ENCODE measurements at places on chromosomes 12 and 14.

- H3K4me3 ChIP-seq, result no peak overlapping the region
- no peaks in the 10 kb centered on the region for H3K36me3 ChIP-seq
- H3K27ac ChIP-seq, result no peak overlapping the region
- no peaks in the 10 kb centered on the region for H3K27me3 ChIP-seq
- no peak for DNase-seq
Observed at GRCh38 chr12:100919116-100919515, 124.5 kb downstream of the ANO4 start.

GRCh38 chr12:117321572-117321971, 39.9 kb downstream of the NOS1 start:
- H3K4me1 ChIP-seq, result no peaks in the 10 kb centered on the region
- no peaks in the 10 kb centered on the region for H3K27me3 ChIP-seq
- DNase-seq, result no peak
- H3K4me3 ChIP-seq, result no peak overlapping the region

GRCh38 chr12:67082221-67082620, 186.9 kb upstream of the CAND1 start:
- H3K27me3 ChIP-seq, result no peaks in the 10 kb centered on the region
- no peak overlapping the region for H3K27ac ChIP-seq
- no peak for DNase-seq
- H3K36me3 ChIP-seq, result no peaks in the 10 kb centered on the region
- H3K4me3 ChIP-seq, result no peak overlapping the region
- H3K4me1 ChIP-seq, result no peaks in the 10 kb centered on the region

- no peak overlapping the region for H3K27ac ChIP-seq
- no peaks in the 10 kb centered on the region for H3K27me3 ChIP-seq
- H3K36me3 ChIP-seq, result no peaks in the 10 kb centered on the region
- DNase-seq, result peak; percentile 88
Observed at GRCh38 chr14:63848890-63849289, 3.9 kb upstream of the SYNE2 start.

GRCh38 chr14:87175175-87175574, 817.8 kb downstream of the GALC start:
- no peaks in the 10 kb centered on the region for H3K4me1 ChIP-seq
- no peaks in the 10 kb centered on the region for H3K36me3 ChIP-seq

GRCh38 chr12:4909734-4910501, at the start of gene KCNA1:
KCNA1 (plus strand) TSS chr12:4909905; CDS start chr12:4911379, 1,474 bp downstream.
- H3K27ac ChIP-seq, result no peak within 1 kb of the TSS
- DNase-seq, result no peak
- H3K36me3 ChIP-seq, result no peaks in the 10 kb centered on the region
- no peak within 1 kb of the TSS for H3K4me3 ChIP-seq
- peaks cover 42% of the 10 kb centered on the region for H3K27me3 ChIP-seq

DNA sequence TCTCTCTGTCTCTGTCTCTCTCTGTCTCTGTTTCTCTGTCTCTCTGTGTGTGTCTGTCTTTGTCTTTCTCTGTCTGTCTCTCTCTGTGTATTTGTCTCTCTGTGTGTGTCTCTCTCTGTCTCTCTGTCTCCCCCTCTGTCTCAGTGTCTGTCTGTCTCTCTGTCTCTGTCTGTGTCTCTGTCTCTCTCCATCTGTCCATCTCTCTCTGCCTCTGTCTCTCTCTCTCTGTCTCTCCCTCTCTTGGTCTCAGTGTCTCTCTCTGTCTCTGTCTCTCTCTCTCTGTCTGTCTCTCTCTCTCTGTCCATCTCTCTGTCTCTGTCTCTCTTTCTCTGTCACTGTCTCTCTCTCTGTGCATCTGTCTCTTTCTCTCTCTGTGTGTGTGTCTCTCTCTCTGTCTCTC, 143.8 kb upstream of the GARIN2 start:
- H3K27ac ChIP-seq, result no peak overlapping the region
- H3K4me1 ChIP-seq, result no peaks in the 10 kb centered on the region
- H3K36me3 ChIP-seq, result no peaks in the 10 kb centered on the region
- H3K4me3 ChIP-seq, result no peak overlapping the region
- no peak for DNase-seq
- H3K27me3 ChIP-seq, result no peaks in the 10 kb centered on the region

GRCh38 chr14:68416171-68416570, 376.7 kb downstream of the ZFP36L1 start:
- H3K4me3 ChIP-seq, result no peak overlapping the region
- no peak for DNase-seq
- H3K36me3 ChIP-seq, result no peaks in the 10 kb centered on the region
- no peaks in the 10 kb centered on the region for H3K27me3 ChIP-seq

DNA sequence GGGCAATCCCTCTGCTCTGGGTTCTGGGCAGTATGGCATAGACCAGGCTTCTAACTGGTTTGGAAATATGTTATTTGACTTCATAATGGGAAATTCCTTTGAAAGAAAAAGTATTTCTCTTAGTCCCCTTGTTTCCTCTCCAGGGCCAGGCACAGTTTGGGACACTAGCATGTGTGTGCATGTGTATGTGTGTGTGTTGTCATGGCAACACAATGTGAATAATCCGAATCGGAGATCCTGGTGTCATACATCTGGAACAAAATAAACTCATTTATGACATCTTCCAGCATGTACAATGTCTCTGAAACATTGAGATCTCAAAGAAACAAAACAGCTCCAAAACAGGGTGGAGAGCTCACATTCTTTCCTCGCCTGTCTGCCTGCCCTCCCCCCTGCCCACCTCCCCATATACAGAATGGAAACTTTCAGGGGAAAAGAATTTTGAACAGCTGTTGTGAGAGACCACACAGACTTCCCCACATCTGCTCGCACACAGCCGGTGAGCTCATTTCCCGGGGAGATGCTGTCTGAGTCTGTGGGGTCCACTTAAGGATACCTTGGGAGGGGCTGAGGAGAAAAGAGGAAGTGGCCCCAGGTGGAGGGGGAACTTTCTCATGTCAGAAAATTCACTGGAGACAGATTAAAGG, 55.5 kb upstream of the PARP11 start:
- no peaks in the 10 kb centered on the region for H3K36me3 ChIP-seq
- H3K4me1 ChIP-seq, result no peaks in the 10 kb centered on the region
- no peaks in the 10 kb centered on the region for H3K27me3 ChIP-seq

DNA sequence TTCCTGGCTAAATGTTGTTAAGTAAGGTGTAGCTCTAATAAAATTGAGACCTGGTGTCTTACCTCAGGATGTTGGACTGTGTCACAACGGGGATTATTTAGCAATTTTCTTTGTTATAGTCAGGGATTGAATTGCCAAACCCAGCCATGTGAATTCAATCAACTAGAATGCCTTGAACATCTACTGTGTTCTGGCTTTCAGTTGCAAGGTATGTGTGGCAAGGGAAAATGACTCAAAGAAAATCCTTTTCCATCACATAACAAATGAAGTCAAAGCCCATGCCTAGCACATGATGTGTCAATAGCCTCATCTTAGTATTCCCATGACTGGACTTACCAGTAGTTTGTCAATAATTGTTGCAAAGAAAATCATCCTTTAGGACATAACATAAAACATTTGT, 519.8 kb upstream of the FLRT2 start:
- no peak overlapping the region for H3K27ac ChIP-seq

DNA sequence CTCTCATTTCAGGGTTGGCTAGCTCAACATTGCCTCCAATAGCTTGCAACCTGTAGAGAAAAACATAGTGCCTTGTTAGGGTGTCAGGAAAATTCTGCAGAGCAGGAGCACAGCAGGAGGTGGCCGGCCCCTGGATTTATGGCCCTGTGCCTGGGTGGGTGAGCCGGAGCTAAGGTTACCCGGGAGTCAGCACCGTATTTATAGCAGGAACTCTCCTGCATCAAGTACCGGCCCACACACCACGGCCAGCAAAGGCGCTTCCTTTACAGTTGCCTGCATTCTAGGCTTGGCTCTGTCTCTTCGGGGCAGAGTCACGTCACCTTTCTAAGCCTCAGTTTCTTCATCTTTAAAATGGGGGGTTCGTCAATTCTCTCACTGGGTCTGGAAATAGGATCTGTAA, 52.8 kb upstream of the EML1 start:
- no peaks in the 10 kb centered on the region for H3K36me3 ChIP-seq
- no peak for DNase-seq
- no peak overlapping the region for H3K4me3 ChIP-seq
- H3K27ac ChIP-seq, result no peak overlapping the region
- H3K4me1 ChIP-seq, result peaks cover 27% of the 10 kb centered on the region

- no peak overlapping the region for H3K4me3 ChIP-seq
- peak; percentile 68 for DNase-seq
- no peaks in the 10 kb centered on the region for H3K27me3 ChIP-seq
Observed at GRCh38 chr12:45260104-45260815, 44.4 kb downstream of the ANO6 start.

GRCh38 chr12:54596526-54596946, 8.1 kb upstream of the PPP1R1A start:
- DNase-seq, result peak; percentile 58
- no peaks in the 10 kb centered on the region for H3K36me3 ChIP-seq
- H3K27ac ChIP-seq, result no peak overlapping the region
- peaks cover 17% of the 10 kb centered on the region for H3K27me3 ChIP-seq

DNA sequence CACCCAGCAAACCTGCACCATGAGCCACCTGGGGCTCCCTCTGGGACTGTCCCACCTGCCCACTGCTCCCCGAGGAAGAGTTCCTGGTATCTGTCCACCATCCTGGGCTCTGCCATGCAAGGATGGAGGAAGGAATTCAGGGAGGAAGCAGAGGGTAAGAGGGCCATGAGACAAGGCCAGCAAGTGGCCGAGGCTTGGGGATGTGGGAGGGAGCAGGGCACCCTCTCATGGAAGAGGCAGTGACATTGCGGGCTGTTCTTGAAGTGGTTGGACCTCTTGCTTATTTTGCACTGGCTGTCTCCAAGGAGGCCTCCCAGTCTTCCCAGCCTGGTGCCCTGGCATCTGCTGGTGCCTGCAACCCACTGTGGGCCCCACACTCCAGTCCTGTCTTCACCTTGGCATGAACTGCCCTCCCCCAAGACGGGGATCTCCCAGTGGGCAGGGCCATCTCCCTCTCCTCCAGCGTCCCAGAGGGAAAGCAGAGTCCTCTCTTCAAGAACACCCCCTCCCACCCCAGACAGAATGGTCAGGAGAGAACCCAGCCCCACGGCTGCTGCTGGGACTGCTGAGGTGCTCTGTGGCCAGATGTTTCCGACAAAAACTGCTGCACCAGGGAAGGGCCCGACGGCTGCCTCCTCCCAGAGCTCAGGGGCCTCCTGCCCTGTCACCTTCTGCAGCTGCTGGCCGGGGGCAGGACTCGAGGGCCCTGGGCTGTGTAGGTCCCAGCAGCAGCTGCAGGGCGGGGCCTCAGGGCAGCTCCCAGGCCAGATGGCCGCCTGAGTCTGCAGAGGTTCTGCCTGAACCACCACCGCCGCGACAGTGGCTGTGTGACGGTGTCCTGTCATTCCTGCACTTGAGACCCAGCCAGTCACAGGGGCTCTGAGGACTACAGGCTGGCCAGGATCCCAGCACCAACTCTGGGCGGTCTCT, 1.8 kb upstream of the AKT1 start:
- no peaks in the 10 kb centered on the region for H3K36me3 ChIP-seq
- peaks cover 14% of the 10 kb centered on the region for H3K4me1 ChIP-seq
- DNase-seq, result no peak
- no peak overlapping the region for H3K4me3 ChIP-seq
- H3K27ac ChIP-seq, result no peak overlapping the region
- no peaks in the 10 kb centered on the region for H3K27me3 ChIP-seq

- peak; percentile 46 for DNase-seq
- no peaks in the 10 kb centered on the region for H3K36me3 ChIP-seq
- no peak overlapping the region for H3K27ac ChIP-seq
- no peaks in the 10 kb centered on the region for H3K27me3 ChIP-seq
- no peak overlapping the region for H3K4me3 ChIP-seq
Observed at GRCh38 chr12:76790564-76791552, 26.9 kb downstream of the ZDHHC17 start.

DNA sequence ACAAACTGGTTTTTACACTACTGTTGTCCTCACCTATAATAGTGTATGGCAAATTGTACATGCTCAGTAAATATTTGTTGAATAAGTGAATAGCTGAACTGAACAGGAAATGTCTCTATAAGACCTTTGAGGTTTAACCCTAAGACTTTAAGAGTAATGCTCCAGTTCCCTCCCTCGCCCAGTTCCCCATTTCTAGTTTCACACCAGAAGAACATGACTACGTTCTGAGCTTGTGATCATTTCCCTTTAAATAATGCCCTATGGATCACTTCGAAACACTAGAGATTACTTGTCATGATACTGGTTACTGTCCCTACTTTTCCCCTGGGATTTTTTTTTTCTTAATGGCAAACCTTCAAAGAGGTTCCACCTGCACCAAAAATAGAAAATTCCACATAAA, 69.3 kb downstream of the PRKD1 start:
- H3K27me3 ChIP-seq, result no peaks in the 10 kb centered on the region
- H3K4me3 ChIP-seq, result no peak overlapping the region
- no peak overlapping the region for H3K27ac ChIP-seq
- no peak for DNase-seq

- no peaks in the 10 kb centered on the region for H3K27me3 ChIP-seq
- H3K4me1 ChIP-seq, result peaks cover 48% of the 10 kb centered on the region
- H3K4me3 ChIP-seq, result no peak within 1 kb of the TSS
- H3K36me3 ChIP-seq, result no peaks in the 10 kb centered on the region
- peak; percentile 75 for DNase-seq
Observed at GRCh38 chr12:112906712-112907414, at the start of gene OAS1. OAS1 (plus strand) TSS chr12:112906962; CDS start chr12:112907040, 78 bp downstream.

- H3K27ac ChIP-seq, result no peak overlapping the region
- no peak for DNase-seq
- no peak overlapping the region for H3K4me3 ChIP-seq
- no peaks in the 10 kb centered on the region for H3K27me3 ChIP-seq
Observed at GRCh38 chr12:129028844-129029243, 175.6 kb downstream of the GLT1D1 start.

GRCh38 chr12:34163443-34163842, 141.1 kb downstream of the ALG10 start:
- no peak overlapping the region for H3K4me3 ChIP-seq
- H3K27me3 ChIP-seq, result no peaks in the 10 kb centered on the region
- no peaks in the 10 kb centered on the region for H3K36me3 ChIP-seq

DNA sequence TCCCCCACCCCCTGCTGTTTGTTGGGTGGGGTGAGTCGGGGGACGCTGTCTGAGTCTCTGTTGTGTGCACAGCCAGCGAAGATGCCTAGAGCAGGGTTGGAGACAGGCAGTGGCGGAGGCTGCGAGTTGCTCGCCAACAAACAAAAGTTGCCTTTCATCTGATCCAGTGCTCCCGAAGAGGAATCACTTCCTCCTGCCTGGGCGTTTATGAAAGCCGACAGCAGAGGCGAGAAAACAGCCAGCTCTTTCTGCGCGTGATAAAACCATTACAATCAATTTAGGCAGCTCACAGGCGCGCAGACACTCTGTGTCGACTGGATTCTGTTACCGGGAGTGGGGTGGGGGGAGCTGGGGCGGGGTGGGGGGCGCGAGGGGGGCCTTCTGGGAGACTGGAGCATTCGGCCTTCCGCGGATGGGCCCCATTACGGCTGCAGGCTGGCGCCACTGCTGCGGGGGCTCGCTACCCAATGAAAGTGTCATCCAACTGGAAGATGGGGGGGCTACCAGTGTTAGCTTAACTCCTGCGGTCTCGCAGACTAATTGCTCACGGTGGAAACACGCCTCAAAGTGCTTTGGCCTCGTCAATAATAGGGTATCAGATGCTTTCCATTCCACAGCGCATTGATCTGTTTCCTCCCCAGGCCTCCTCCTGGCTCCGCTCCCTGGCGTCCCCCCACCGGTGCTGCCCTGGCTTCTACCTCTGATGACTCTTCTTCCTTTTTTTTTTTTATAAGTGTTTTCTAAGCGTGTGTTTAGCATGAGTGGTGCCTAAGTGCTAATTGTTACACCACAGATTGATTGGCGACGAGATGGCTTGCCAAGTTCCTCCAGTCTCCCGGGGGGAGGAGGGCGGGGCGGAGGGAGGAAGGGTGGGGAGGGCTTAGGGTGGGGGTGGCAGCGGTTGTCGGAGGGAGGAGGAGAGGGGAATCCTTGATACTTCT, 678.4 kb downstream of the MED13L start:
- H3K4me1 ChIP-seq, result no peaks in the 10 kb centered on the region
- no peaks in the 10 kb centered on the region for H3K36me3 ChIP-seq
- no peak overlapping the region for H3K4me3 ChIP-seq
- no peak for DNase-seq
